ENCODE measurements at places on chromosomes 2 and 18. TPM values are rescaled to one million over a fixed set of nuclear protein-coding genes. Genes with fewer than 3 reads are reported as not detected.
A peak's percentile ranks its signal among the peaks of the same experiment; 100 is the strongest.

Gene NEU4
- 1.3 TPM for total RNA-seq

Gene KLHL29
- 8.7 TPM for total RNA-seq

Gene RND3
- total RNA-seq, result 61.1 TPM

Gene UGT1A3
- not detected for total RNA-seq

Gene STK17B
- 29.4 TPM for total RNA-seq

Gene PDE1A
- total RNA-seq, result 37.0 TPM

Gene MEP1B
- total RNA-seq, result 0.11 TPM

Gene TCF7L1
- 6.5 TPM for total RNA-seq

DNA sequence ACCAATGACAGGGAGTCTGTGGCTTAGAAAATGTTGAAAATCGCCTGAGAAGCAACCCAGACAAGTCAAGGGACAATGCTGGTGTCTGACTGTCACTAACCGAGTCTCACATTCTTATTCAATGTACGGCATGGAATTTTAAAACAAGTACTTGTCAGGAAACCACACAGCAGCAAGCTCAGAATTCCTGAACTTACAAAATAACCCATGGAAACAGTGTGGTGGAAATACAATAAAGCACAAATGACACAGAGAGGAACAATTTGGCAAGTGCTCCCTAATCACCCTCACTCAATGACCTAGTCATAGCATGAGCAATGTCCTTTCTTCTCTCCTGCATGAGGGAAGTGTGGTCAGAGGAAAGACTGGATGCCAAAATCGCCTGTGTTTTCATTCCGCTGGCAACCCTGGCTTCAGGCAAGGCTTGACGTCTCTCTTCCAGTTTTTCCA, 154.0 kb downstream of the SATB2 start:
- peak; percentile 46 for DNase-seq

GRCh38 chr2:153474407-153474806, 4.2 kb downstream of the RPRM start:
- DNase-seq, result no peak

DNA sequence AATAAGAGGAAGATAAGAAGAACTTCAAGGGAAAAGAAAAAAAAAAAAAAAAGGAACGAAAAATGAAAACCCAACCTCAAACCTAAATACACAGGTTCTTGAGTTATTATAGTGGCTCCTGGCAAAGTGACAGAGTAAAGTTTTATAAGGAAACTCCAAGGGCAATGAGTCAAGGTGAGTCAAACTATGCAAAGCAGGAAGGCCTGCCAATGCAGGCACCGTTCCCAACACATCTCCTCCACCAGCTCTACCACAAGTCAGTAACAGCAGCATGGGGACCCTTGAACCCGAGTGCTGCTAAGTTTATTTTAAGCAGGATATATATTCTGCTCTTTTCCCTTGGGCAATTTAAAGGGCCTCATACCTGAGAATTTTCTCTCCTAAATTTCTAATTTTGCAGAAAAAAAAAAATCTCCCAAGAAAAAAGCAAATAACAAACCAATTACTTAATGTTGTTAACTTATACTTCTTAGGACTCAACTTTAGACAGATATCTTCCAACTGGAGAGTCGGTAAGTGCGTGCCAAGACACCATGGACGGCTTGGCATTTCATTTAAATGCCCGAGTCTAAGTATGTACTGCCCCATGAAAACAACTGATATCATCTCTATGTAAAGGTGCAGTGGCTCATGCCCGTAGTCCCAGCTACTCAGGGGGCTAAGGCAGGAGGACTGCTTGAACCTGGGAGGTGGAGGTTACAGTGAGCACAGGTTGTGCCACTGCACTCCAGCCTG, 75.7 kb upstream of the TFCP2L1 start:
- no peak for DNase-seq

GRCh38 chr2:241228860-241229516, 40.5 kb downstream of the ANO7 start:
- no peak for DNase-seq

DNA sequence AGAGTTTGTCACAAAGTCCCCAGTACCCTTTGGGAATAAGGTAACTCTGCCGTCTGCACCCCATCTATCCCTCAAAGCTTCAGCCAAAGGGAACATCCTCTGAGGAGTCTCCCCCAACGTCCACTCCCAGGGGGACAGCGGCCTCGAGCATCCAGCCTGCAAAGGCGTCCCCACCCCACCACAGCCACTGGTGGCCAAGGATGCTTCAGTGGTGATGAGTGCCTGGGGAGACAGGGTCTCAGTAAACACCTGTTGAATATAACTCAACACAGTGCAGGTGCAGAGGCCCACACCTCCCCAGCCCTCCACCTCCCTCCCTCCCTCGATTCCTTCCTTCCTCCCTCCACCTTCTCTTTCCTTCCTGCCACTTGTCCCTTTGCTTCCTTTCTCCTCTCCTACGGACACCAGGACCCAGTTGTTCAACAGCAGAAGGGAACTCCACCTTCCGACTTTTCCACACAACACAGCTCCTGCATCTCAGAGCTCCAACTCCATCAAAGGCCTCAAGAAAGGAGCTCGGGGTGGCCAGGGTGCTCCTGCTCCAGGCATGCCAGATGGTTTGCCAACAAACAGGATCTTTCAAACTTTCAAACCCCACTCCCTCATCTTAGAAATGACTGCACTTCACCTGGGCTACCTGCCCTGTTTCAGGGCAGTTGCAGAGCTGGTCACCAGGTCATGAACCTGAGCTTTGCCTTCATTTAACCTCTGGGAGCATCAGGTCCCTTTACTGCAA, 87.8 kb upstream of the SNTG2 start:
- DNase-seq, result no peak

DNA sequence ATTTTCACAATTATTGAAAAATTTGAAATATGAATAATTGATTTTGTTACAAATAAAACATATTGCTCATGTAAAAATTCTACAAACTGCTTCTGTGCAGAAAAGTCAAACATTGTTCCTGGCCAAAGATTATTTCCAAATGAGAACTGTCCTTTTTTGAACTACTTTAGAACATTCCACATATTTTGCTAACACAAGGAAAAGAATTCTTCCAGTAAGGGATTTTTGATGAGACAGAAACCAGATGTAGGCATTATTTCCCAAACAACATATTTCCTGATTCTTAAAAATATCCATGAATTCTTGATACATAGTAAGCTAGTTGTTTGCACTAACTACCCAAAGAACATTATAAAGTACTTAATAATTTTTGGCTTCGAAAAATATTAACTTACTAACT, 715.2 kb downstream of the CCDC85A start:
- DNase-seq, result no peak

DNA sequence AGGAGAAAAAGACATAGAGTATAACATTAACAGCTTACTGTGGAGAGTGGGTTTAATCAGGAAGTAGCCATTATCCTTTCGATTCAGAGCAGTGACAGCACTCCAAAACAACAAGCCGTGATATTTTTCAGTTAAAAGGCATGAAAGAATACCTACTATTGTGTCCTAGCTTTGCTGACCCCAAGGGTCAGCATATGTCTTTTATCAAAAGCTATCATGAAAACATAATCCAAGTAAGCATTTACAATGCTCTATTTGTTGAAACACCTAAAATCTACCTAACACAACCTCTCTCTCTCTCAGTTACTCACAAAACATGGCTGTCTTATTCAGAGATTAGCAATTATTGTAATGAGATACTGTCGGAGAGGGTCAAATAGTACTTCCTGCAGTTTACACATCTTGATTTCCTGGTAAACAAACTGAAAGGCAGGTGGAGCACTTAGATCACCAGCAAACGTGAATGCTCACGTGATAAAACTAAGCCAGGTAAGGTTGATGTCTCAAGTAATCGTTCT, 100.0 kb downstream of the BAZ2B start:
- DNase-seq, result peak; percentile 90

- peak; percentile 69 for DNase-seq
Observed at GRCh38 chr2:39516347-39517101, 79.4 kb upstream of the MAP4K3 start.

DNA sequence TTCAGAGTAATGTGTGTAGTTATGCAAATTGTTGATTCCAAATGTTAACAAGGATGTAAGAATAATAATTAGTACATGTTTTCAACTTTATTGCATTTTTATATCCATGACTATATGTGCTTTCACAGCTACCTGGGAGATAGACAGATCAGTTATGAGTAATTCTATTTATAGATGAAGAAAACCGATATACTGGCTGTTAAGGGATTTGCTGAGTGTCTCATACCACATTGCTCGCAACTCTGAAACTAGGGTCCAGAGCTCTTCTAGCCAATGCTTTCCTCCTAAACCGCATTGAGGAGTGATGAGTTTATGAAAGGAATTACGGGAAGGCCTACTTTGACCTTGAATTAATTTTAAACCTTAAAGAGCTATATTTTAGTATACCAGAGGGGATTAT, 202.3 kb downstream of the MYO3B start:
- DNase-seq, result no peak

- DNase-seq, result no peak
Observed at GRCh38 chr18:28208712-28209265, 31.9 kb upstream of the CDH2 start.

DNA sequence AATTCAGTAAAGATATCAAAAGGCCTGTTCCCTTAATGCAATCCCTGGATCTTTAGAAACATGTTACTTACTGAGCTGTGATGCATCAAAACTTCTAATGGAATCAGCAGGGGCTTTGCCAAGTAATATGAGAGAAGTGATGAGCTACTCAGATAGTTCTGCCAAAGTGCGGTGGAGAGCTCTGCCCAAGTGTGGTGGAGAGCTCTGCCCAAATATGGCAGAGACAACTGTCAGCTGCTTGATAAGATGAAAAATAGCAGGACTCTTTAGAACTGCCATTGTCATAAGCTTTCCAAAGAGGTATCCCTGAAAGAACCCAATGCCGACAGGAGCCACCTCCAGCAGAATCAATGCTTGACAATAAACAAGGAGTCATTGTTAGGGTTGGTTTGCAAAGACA, 167.9 kb upstream of the SLC39A10 start:
- DNase-seq, result no peak
